ENCODE measurements at places on chromosomes 16 and 17.

GRCh38 chr17:28041068-28041843 lies 1.2 kb upstream of the NLK start:
- peak; percentile 92 for DNase-seq

DNA sequence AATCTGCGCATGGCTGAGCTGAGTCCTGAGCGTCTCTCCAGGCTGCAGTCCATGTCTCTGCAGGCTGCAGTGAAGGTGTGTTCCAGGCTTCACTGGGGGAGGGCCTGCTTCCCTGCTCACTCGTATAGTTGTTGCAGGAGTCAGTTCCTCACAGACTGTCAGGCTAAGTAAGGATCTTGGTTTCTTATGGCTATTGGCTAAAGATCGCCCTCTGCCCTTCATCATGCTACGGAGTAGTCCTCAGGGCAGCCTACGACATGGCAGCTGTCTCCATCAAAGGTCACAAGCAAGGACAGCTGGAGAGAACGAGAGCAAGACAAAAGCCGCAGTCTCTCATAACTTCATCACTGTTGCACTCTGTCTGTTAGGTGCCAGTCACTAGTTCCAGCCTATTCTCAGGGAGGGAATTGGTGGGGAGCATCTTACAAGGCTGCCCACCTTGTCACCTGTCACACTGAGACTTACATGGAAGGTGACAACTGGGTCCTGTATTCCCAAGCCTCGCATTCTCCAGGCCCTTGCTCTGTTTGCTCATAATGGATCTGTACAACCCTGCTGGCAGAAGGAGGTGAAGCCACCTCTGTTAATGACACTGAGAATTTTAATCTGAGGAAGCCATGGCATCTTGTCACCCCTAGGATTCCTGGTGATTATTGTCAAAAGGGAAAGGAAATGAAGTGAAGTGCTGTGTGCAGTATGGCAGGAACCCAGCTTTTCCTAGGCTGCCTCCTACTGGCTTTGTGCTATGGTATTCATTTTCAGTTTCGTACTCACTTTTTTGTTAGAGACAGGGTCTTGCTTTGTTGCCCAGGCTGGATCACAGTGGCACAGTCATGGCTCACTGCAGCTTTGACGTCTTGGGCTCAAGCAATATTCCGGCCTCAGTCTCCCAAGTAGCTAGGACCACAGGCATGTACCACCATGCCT lies 43.4 kb downstream of the MFSD11 start:
- DNase-seq: no peak

GRCh38 chr17:73304971-73305812 lies 6.6 kb downstream of the CDC42EP4 start:
- peak; percentile 53 for DNase-seq

DNA sequence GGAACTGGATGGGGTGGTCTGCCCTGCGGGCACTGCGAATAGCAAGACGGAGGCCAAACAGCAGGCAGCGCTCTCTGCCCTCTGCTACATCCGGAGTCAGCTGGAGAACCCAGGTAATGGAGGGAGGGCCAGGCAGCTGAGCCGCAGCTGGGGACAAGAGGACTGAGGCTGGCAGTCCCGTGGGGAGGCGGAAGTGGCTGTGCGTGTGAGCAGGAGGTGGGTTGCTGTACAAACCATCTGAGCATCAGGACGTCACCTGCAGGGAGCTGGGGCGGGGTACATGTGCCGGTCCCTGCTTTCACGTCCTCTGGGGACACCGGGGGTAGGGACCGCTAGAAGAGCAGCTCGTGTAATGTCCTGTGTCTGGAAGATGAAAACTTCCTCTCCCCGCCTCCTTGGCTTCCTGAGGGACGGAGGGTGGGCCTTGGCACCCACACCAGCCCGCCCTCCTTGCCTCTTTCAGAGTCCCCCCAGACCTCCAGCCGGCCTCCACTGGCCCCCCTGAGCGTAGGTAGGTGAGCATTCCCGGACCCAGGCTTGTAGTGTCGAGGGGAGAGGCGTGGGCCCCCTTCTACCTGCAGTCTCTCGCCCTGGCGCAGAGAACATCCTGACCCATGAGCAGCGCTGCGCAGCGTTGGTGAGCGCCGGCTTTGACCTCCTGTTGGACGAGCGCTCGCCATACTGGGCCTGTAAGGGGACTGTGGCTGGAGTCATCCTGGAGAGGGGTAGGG lies 3.7 kb downstream of the ADAD2 start:
- no peak for DNase-seq

All from HEK293T (cell line).